ENCODE measurements at places on chromosomes 4 and X. TPM values are rescaled to one million over a fixed set of nuclear protein-coding genes. Genes with fewer than 3 reads are reported as not detected.

HERC5 gene
- 12.0 TPM for total RNA-seq

MAGEA4 gene
- total RNA-seq = 0.31 TPM

POLN gene
- total RNA-seq = 1.4 TPM

DCAF8L2 gene
- total RNA-seq = 0.10 TPM

NUDT6 gene
- 1.3 TPM for total RNA-seq

PHKA1 gene
- 0.21 TPM for total RNA-seq

FAT1 gene
- 0.10 TPM for total RNA-seq

ARHGAP10 gene
- 10.6 TPM for total RNA-seq

FAT4 gene
- 0.52 TPM for total RNA-seq

TRAM1L1 gene
- total RNA-seq = not detected

FOXR2 gene
- total RNA-seq = not detected

PTPN13 gene
- total RNA-seq = 2.2 TPM

HAND2 gene
- total RNA-seq = not detected

PLP2 gene
- total RNA-seq = 53.9 TPM

TXK gene
- total RNA-seq = 74.9 TPM

FRAS1 gene
- under 0.01 TPM for total RNA-seq
